Left ventricle myocardium superior (tissue), 1 donor: ENCODE measurements at places on chromosomes 7 and 10. TPM values are rescaled to one million over a fixed set of nuclear protein-coding genes. Genes with fewer than 3 reads are reported as not detected.

The OR9A2 gene
- not detected for total RNA-seq

The KLF14 gene
- 0.07 TPM for total RNA-seq

The NOC3L gene
- 11.0 TPM for total RNA-seq

The SP8 gene
- not detected for total RNA-seq

The NPY4R gene
- not detected for total RNA-seq

The DPYSL4 gene
- total RNA-seq: 45.2 TPM

The DGKI gene
- 0.47 TPM for total RNA-seq

The KCND2 gene
- total RNA-seq: 0.07 TPM

The ZKSCAN5 gene
- 6.3 TPM for total RNA-seq

The OPALIN gene
- not detected for total RNA-seq

The ATOH7 gene
- total RNA-seq: not detected

The GRID2IP gene
- not detected for total RNA-seq

The TMEM196 gene
- total RNA-seq: not detected

The SEMA3C gene
- total RNA-seq: 71.7 TPM

The RSPH10B2 gene
- not detected for total RNA-seq

The OR2A42 gene
- total RNA-seq: not detected

The SEMA3D gene
- total RNA-seq: 0.94 TPM

The SERPINE1 gene
- total RNA-seq: 1.3 TPM

The SLIT1 gene
- total RNA-seq: 0.17 TPM

The C7orf57 gene
- total RNA-seq: not detected

The ITGB8 gene
- 4.8 TPM for total RNA-seq

The BEND7 gene
- 17.4 TPM for total RNA-seq

The COPG2 gene
- total RNA-seq: 19.2 TPM

The CYP2C9 gene
- total RNA-seq: not detected

The CNTNAP2 gene
- total RNA-seq: 0.22 TPM

The NXPH1 gene
- total RNA-seq: not detected

The C10orf67 gene
- total RNA-seq: 0.62 TPM

The XRCC2 gene
- 0.67 TPM for total RNA-seq

The TAS2R4 gene
- total RNA-seq: 0.20 TPM

The MOGAT3 gene
- total RNA-seq: not detected

The ASZ1 gene
- total RNA-seq: not detected

The UPK3B gene
- total RNA-seq: 2.2 TPM

The TUBAL3 gene
- 0.12 TPM for total RNA-seq

The MMRN2 gene
- total RNA-seq: 31.3 TPM

The C10orf62 gene
- 0.35 TPM for total RNA-seq

The CPSF4 gene
- 19.8 TPM for total RNA-seq

The LLCFC1 gene
- total RNA-seq: not detected

The COL13A1 gene
- total RNA-seq: 1.0 TPM

The CHCHD2 gene
- total RNA-seq: 500 TPM

The MBLAC1 gene
- 2.8 TPM for total RNA-seq
